M059J (cell line): ENCODE measurements at places on chromosomes 16 and 17. TPM values are rescaled to one million over a fixed set of nuclear protein-coding genes. Genes with fewer than 3 reads are reported as not detected.

Gene SOCS1
- 6.6 and 8.3 TPM in 2 replicates for total RNA-seq

Gene ERN2
- not detected in 2 replicates for total RNA-seq

Gene TP53TG3B
- not detected in 2 replicates for total RNA-seq

Gene MRC2
- total RNA-seq = 87.3 and 144 TPM in 2 replicates

Gene TBC1D3H
- not detected in 2 replicates for total RNA-seq

Gene NGFR
- total RNA-seq = 0.39 and 0.62 TPM in 2 replicates

Gene TMC8
- total RNA-seq = not detected in 2 replicates
